Hindlimb muscle (tissue), 1 donor: ENCODE measurements at places on chromosomes 6 and 20.
A peak's percentile ranks its signal among the peaks of the same experiment; 100 is the strongest.

GRCh38 chr6:5486214-5486613 lies 224.9 kb downstream of the FARS2 start:
- DNase-seq = no peak

DNA sequence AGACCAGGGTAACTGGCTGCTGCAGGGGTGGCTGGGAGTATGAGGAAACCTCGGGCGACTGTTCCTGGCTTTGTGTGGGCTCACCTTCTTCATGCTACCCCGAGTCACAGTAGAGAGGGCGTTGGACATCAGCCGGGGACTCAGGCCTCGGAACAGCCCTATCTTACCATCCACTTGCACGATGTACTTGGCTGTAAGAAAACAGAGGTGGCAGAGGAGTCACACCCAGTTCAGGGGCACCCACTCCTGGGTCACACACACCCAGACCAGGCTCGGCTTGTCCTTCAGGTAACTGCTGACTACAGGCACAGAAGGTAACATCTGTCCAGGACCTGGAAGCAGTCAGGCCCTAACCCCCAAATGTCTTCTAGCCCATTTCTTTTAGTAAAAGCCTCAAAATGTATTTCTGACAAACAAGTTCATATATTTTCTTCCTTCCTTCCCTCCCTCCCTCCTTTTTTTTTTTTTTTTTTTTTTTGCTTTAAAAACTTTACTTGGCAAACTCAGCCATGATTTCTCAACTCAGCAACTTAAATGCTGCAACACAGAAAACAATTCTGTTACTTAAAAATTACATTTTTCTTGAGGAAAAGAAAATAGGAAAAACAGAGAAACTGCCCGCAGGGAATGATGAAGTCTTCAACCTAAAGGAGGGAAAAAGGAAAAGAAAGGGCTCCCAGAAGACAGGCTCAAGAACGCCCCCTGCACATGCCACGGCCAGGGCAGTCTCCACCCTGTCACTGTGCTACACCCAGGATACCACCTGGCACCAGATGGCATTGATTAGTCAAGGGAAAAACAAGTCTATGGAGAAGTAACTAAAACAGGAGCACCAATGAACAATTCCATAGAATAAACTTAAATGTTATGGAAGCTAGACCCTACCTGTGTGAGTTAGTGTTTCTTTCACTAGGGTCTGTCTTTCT lies 7.3 kb downstream of the MTCH1 start:
- no peak for DNase-seq

- DNase-seq = no peak
Observed at GRCh38 chr6:83696674-83697073, 12.2 kb downstream of the SNAP91 start.

DNA sequence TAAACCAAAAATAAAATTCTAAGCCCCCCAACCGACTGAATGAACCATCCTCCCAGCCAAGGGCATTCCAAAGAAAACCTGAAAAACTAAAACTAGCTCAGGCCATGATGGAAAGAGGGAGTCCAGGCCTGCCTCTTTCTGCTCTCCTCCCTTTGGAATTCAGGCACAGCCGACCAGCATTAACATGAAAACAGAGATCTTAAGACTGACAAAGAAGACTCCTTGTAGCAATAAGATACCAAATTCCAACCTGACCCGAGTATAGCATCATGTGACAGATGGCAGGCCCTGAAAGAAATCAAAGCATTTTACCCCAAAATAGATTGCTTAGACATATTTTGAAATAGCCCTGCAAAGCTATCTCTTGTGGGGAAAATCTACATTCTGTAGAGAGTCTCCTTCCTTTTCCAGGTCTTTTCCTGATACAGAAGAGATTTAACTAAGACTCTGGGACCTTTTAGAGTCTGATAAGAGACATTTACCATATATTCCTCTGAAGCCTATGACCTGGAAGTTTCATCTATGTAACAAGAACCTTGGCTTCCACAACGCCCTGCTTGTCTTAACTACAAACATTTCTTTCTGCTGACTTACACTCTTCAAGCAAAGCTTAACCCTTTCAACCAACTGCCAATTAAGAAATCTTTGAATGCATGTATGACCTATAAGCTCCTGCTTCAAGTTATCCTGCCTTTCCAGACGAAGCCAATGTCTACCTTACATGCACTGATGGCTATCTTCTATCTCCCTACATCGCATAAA lies 22.2 kb upstream of the TXLNB start:
- no peak for DNase-seq

DNA sequence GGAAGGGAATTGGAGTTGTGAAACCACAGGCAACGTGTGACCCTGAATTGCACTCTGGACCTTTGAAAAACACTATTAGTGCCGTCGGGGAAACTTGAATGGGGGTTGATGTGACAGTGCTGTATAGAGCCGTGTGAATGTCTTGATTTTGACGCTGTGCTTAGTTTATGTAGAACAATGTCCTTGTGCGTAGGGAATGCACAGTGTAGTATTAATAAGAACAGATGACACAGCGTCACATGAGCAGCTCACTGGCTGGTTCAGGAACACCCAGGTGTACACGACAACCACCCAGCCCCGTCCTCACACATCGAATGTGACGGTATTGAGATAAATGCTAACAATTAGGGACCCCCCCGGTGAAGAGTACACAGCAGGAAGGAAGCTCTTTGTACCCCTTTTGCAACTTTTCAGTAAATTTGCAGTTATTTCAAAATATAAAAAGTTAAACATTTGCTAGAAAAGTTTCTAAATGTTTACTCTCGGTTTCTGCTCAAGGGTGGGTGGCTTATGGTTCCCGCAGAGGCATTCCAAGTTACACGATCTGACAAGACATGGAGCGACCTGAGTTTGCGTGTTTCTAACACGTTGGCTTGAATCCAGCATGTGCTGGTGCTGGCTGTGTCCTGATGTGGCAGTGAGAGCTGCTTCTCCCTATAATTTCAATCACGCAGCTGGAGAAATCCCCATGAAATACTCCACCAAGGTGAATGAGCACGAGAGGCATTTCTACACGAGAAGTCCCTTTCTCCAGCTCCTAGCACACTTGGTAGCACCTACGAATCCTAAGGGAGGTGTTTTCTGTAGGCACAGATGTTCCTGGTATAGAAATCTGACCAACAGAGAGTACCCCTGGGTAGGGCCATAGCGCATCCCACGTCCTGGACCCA lies 208.0 kb upstream of the EXOC2 start:
- no peak for DNase-seq

GRCh38 chr6:27693766-27694546 lies 218.2 kb downstream of the OR2B2 start:
- DNase-seq = no peak

DNA sequence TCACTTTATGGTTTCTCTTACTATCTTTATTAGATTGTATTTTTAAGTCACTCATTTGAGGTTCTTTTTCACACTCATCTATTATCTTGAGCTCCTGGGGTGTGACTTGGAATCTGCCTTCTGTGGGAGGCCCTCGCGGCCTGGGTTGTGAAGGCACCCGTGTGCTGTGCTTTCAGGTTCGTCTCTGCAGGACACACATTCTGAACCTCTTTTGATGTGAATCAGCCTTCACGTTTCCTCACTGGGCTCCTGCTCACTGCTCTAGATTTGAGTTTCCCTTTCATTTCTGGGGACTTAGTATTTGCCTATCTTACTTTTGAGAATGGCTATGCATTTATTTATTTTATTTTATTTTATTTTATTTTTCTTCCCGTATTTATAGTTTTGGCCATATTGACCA lies 97.8 kb downstream of the PACRG start:
- no peak for DNase-seq

DNA sequence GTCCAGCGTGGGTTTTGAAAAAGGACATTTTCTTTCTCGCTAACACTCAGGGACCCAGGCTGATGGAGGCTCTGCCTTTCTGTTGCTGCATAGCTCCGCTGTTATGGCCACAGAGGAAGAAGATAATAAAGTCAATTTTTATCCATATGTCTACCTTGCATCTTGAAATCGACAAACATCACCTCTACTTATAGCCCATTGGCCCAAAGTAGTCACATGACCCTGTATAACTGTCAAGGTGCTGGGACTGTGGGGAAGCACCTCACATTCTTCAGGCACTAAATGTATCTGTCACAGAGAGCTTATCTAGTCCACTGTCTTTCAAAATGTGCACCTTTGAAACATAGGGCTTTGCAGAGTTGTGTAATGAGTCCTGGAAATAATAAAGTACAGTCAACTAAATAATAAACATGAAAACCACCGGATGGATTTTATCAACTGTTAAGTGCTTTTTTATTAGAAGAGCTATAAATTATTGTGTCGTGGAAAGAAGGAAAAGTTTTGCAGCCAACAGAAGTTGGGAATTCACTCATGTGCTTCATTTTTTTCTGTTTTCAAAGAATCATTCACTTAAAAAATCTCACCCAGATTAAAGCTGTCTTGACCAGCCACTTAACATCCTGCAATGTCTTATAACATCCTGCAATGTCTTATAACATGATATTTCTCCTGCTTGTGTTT lies 47.7 kb upstream of the RCAN2 start:
- DNase-seq = no peak

GRCh38 chr6:120869397-120869796 lies 464.9 kb downstream of the TBC1D32 start:
- DNase-seq = peak; percentile 4

- DNase-seq = no peak
Observed at GRCh38 chr20:63706852-63707557, 771 bp downstream of the ARFRP1 start.

GRCh38 chr6:4667591-4667990 lies 108.6 kb upstream of the CDYL start:
- no peak for DNase-seq

- DNase-seq = no peak
Observed at GRCh38 chr6:25971187-25971821, 8.7 kb downstream of the TRIM38 start.

DNA sequence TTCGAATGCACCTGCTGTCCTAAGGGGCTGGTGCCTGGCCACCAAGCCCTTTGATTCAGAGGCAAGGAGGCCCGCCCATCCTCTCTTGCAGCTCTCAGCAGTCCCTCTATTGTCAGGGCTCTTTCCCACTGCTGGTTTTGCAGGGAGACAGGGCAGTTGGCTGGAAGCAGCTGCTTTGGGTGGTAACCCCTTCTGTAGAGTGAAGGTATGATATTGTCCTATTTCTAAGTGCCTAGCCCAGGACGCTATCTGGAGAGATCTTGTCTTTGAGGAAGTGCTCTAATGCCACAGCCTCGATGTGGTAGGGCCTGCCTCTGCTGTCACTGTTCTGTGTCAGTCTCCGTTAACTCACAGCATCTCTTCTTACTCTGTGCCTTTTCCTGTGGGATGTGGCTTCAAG lies 5.6 kb downstream of the PLCG1 start:
- DNase-seq = no peak

DNA sequence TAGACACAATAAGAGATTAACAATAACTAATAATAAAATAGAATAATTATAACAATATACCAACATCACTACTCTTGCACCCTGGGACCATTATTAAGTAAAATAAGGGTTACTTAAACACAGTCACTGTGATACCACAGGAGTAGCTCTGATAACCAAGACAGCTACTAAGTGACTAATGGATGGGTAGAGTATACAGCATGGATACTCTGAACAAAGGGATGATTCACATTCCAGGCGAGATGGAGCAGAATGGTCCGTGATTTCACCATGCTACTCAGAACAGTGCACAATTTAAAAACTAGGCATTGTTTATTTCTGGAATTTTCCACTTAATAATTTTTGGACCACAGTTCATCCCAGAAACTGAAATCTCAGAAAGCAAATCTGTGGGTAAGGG lies 80.0 kb upstream of the FUT9 start:
- DNase-seq = no peak

- no peak for DNase-seq
Observed at GRCh38 chr6:3749067-3749841, 2.3 kb downstream of the PXDC1 start.

DNA sequence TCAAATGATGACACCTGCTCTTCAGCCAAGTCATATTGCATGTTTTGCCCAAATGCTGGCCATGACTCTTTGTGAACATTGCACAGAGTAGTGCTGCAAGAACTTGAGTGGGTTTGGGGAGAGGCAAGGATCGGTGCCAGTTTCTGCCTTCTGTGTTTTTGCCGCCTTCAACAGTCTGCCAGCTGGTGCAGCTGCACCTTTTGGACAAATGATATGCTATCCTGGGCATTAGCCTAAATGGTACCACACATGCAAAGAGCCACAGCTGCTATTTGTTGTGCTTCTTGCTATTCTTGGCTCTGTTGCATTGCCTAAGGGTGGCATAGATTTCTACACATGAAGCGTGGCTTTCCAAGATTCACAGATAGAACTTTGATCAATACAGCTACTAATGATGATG lies 189.0 kb upstream of the CCN2 start:
- no peak for DNase-seq

DNA sequence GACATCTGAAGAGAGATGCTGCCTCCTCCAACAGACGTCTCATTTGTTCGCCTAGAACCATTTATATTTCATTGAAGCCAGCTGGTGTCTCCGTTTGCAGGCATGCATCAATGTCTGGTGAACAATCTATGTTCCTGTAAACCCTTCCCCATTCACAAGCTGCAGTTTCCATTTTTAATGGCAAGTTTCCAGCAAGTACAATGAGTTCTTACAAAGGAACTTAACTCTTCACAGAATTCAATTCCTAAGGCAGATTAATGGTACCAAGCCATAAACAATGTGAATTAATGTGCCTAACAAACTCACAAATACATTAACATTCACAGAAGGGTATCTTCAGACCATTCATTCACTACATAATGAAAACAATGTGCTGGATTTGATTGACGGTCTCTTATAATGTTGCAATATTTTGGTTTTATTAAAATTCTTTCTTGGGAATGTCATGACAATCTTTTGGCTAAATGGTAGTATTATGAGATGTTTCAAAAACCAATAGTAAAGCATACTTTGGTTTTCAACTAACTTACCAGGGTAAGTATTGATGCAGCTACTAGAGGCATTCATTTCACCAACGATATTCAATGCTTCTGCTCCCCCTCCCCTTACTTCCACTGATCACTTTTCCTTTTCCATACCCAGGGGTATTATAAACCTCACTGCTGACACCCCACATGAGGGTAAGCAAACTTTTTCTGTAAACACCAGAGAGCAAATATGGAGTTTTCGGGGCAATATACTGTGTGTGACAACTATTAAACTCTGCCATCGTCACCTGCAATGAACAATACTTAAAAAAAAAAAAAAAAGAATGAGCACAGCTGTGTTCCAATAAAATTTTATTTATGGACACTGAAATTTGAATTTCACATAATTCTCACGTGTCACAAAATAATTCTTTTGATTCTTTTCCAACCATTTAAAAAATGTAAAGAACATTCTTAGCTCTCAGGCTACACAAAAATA lies 4.2 kb downstream of the AKIRIN2 start:
- peak; percentile 50 for DNase-seq

GRCh38 chr6:82178759-82179112 lies 68.8 kb downstream of the IBTK start:
- DNase-seq = no peak

GRCh38 chr6:45724511-45724910 lies 291.1 kb downstream of the CLIC5 start:
- DNase-seq = peak; percentile 33
